Activated CD4-positive, alpha-beta T cell treated with anti-CD3 and anti-CD28 coated beads, Interleukin-2, amount 50 U/mL, for 4 hours (primary cell): ENCODE measurements at places on chromosomes 12 and 14.

- no peak for DNase-seq
Measured at GRCh38 chr14:68232300-68233055, 412.9 kb downstream of the RAD51B start.

GRCh38 chr12:109358154-109358869 lies 10.6 kb downstream of the MYO1H start:
- DNase-seq: no peak

GRCh38 chr12:10033783-10034545 lies 3.5 kb downstream of the CLEC9A start:
- DNase-seq: no peak

DNA sequence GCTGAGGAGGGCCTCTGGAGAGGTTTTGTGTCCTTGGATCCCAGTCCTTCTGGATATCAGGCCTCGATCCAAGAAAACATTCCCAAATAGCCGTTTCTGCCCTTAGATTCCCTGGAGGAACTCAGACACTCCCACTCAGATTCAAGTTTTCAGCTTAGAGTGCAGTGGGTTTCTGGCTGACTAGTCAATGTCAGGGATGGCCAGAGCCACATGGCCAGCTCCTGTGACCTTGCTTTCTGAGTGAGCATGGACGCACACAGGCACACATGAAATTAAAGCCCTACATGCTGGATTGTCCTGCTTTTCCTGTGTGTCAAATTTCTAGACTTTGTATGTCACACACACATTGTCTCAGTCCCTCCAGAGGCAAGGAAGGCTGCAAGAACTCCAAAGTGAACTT lies 86.2 kb downstream of the TNFAIP2 start:
- no peak for DNase-seq

GRCh38 chr12:49730568-49731101 lies 10.7 kb upstream of the TMBIM6 start:
- DNase-seq: no peak

- no peak for DNase-seq
Measured at GRCh38 chr12:115102450-115102849, 418.5 kb upstream of the TBX3 start.
